Progenitor cell of endocrine pancreas (in vitro differentiated cells): ENCODE measurements at places on chromosomes 2 and 18. TPM values are rescaled to one million over a fixed set of nuclear protein-coding genes. Genes with fewer than 3 reads are reported as not detected.

DNA sequence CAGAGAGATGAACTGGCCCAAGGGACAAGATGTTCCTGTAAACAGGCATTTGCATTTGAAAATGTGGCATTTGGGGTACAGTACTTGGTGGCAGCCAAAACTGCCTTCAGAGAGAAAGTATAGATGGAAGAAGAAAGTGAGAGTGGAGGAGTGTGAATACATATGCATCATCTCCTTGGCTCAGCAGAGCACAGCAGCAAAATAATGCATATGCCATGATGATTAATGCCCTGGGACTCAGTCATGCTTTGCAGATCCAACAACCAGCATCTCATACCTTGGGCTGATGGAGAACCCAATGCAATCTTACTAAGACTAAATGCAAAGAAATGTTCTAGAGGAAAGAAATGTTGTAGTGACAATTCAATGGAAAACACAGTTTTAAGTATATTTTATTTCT is 29.7 kb upstream of the CYTIP start:
- DNase-seq = no peak

- no peak for DNase-seq
Observed at GRCh38 chr2:50396298-50396631, 635.7 kb downstream of the NRXN1 start.

DNA sequence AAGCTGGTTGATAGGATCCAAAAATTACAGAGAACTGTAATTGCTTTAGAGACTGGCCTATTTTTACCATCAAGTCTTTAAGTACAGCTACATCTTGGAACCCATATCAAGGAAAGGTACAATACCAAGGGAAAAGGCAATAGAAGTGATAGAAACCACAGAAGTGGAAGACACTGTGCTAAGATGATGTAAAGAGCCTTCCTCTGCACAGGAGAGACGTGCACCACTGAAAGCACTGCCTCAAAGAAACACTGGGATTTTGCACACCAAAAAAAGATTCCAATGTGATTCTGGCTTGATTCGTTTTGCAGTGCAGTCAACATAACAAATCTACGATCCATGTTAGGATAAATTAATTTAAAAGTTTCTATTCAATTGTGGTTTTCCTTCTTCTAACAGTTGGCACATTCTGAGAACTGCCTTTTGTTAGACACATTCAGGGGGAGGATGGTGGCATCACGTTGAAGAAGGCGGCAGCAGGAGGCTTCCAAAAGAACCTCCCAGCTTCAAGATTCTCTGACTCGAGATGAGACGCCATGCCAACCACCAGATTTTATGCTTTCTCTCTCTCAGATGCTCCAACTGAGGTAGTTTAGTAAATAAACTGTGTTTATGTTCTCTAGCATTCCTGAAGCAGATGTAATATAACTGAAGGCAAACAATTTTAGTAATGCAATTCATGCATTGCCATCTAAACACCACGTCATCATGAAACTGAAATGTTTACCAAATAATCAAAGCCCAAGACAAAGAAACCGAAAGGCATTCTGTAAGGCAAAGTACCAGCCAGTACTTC is 102.9 kb downstream of the BCL2 start:
- no peak for DNase-seq

- DNase-seq = no peak
Observed at GRCh38 chr2:127770973-127771735, 39.8 kb downstream of the WDR33 start.

DNA sequence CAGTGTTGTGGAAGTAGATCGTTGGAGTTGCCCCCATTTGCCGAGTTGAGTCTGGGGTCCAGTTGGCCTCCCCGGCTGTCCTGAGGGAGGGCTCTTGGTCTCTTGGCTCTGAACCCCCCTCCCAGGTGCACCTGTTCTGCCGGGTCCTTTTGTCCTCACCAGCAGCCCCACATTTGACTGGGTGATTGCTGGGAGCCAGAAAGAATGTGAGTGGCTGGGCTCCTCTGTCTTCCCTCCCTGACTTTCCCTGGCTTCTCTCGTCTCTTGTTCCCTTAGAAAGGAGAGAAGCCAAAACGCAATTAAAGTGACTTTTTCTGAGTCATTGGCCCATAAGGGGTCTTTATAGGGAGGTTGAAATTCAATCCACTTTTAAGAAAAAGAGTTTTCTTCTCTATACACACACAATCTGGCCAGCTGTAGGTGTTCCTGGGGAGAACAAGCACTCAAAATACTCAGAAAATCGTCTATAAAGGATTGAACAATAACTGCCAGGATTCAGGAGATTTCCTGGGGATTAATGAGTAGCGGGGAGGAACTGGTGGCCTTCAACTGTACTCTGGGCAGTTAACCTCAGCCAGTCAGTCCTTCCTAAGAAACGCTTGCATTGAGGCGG is 131.0 kb downstream of the TMEM182 start:
- DNase-seq = no peak

DNA sequence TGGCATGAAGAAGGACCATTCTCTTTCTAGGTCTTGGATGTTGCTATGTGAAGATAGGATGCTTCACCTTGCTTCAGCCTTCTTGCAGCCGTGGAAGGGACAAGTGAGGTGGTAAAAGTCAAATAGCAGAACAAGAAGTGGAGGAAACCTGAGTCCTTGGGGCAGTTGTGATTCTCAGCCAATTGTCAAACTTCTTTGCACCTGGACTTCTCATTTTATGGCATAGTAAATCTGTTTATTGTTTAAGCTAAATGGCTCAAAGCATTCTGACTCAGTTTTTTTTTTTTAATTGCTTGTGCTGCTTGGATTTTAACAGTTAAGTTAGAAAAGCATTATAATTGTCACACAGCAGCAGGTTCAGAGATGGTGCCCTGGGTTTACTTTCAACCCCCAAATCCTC is 33.0 kb upstream of the ST6GAL2 start:
- DNase-seq = no peak

DNA sequence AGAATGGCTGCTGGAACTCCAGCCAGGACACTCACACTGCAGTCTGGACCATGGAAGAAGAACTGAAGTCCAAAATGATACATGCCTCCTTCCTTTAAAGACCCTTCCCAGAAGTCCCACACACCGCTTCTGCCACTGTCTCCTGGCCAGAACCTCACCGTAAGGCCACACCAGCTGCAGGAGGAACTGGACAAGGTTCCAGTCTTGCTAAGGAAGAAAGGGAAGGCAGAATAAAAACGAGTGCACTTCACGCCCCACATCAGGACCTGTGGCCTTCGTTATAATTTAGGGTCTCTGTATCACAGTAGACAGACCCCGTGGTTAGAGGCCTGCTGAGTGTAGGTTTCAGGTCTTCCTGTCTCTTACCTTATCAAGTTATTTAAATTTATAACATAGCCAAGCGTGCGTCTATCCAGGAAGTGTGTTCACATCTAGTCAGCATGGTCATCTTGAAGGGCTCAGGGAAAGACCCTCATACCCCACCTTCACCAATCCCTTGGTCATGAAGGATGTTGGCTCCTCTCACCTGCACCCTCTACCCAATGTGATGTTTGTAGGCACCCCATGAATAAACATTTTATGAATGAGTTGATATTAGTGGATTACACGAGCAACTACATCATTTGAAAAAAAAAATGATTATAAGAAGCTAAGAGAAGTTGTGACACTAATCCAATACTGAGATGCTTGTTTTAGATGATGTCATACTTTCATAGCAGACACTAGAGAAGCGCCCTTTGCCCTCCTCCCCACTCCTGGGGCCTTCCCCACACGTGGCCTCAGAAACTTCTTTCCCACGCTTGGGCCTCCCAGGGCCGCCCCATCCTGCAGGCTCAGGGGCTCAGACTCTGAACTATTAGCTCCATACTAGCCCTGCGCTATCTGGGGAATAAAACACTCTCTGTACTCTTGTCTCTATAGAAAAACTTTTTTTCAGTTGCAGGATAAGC is 157.6 kb downstream of the FAM210A start:
- no peak for DNase-seq

GRCh38 chr2:165886487-165887146 is 67.0 kb downstream of the TTC21B start:
- DNase-seq = no peak

DNA sequence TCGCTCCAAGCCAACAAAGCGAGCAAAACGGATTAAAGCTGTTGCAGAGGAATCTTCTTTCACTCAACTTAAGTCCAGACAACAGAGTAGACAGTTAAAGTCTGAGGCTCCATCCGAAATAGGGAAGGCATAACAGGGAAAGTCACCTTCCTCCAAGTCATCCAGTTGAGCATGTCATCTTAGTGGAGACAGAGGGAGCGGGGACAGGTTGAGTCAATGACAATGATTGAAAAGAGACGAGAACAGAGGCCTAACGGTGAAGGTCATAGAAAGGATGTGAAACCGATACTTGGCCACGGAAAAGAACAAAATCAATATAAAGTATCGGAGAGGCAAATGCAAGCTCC is 455 bp downstream of the C18orf32 start:
- no peak for DNase-seq

- no peak for DNase-seq
Observed at GRCh38 chr2:129443865-129444739, 535.4 kb upstream of the RAB6C start.

DNA sequence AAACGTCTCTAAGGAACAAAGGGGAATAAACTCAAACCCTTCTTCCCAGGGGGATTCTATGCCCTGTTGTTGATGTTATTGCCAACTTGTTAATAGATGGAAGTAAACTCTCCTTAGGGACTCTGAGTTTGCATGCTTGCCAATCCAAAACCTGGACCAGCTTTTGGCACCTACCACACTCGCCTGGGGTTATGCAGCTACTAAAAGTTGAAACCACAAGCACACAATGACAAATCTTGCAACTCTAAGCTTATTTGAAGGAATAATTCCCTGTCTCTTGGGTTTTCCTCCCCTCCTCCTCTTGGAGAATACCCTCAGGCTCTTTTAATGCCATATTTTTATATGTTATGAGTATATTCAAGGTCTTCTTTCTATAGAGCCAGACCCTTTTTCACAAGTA is 484.1 kb downstream of the FBXO15 start:
- no peak for DNase-seq

DNA sequence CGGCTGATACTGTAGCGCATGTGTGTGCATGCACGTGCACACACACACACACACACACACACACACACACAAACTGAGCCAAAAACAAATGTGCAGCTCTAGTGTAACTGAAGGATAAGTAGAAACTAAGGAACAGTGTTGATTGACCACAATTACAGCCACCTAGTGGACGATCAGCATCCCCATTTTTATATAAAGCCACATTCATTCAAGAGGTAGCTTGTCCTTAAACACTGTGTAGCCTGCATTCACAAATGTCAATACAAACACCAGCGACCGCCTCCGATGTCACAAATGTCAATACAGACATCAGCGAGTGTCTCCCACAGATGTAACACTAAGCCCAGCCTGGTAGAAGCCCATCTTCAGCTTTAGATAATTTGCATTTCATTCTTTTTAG is 167.4 kb downstream of the PTGR3 start:
- DNase-seq = no peak

DNA sequence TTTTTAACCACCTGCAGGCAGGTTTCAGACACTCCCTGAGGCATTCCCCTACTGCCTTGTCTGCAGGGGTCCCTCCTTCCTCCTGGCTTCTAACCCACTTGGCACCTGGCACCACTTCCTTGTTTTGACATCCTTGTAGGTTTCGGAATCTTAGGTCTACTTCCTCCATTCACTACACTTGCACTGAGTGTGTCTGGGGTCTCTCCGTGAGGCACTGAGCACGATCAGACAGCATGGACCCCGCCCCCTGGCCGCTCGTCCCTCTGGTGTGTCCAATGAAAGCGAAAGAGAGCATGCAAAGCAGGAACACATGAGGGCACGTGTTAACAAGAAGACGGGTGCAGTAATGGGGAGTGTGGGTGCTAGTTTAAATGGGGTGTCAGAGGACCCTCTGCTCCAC is 63.8 kb downstream of the HAUS1 start:
- DNase-seq = no peak

DNA sequence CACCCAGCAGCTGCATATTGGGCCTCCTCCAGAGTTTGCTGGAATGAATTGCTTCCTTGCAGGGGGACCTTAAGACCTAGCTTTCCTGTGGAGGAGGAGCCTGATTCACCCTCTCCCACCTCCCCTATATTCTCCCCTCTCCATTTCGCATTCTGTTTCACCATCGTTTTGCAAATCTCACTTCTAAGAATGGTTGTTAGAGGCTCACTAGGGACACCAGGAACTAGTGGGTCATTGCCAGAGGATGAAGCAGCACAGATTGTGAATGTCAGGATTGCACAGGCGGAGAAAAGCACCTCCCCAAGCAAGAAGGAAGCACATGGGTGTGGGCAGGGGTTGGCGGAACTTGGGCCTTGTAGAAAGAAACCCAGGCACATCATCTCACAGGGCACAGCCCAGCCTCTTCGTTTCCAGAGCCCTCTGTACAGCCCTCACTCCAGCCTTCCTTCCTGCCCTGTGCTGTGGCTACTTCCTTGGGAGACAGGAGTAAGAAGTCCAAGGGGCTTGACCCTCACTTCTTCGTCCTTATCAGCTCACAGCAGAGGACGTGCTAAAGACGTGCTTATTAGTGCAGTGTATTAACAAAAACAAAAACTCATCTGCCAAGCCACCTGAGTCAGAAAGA is 63.4 kb downstream of the TACR1 start:
- DNase-seq = no peak

- DNase-seq = no peak
Observed at GRCh38 chr2:210388148-210388547, 73.2 kb upstream of the MYL1 start.

GRCh38 chr2:197707316-197708213 is 2.4 kb downstream of the MARS2 start:
- DNase-seq = no peak

DNA sequence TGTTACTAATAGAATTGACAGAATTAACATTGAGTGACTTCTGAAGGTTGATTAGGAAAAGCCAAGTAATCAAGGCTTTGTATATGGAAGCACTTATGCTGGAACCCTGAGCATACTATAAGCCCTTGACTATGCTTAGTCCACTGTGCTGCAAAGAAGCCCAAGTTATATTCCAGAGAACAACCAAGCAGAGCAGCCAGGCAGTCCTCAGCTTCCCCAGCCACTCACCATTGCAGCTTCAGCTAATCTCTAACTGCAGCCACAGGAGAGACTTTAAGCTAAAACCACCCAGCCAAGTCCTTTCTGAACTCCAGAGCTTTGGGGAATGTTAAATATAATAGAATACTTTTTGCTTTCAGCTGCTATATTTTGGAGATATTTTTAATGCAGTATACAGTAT is 164.4 kb upstream of the VWC2L start:
- DNase-seq = no peak

GRCh38 chr2:157415591-157416101 is 28.2 kb downstream of the CYTIP start:
- DNase-seq = no peak

- DNase-seq = no peak
Observed at GRCh38 chr18:67318651-67319050, 197.9 kb downstream of the DSEL start.

GRCh38 chr2:8304821-8305766 is 376.8 kb upstream of the ID2 start:
- no peak for DNase-seq

SP9 gene
- total RNA-seq = 0.11 TPM in 1 of 2 replicates, not detected in the other

TXNDC2 gene
- total RNA-seq = not detected in 2 replicates

SLC14A1 gene
- 0.31 and 0.50 TPM in 2 replicates for total RNA-seq
